Stimulated activated CD4-positive, alpha-beta T cell treated with anti-CD3 and anti-CD28 coated beads, Interleukin-1b, Interleukin-23, amount 100 ng/mL, for 4 hours (primary cell): ENCODE measurements at places on chromosomes 6 and 20.

- no peak for DNase-seq
These were observed 143.7 kb downstream of the RALGAPA2 start for GRCh38 chr20:20568604-20569205.

GRCh38 chr6:163412341-163412740 lies 2.2 kb upstream of the QKI start:
- DNase-seq = no peak

DNA sequence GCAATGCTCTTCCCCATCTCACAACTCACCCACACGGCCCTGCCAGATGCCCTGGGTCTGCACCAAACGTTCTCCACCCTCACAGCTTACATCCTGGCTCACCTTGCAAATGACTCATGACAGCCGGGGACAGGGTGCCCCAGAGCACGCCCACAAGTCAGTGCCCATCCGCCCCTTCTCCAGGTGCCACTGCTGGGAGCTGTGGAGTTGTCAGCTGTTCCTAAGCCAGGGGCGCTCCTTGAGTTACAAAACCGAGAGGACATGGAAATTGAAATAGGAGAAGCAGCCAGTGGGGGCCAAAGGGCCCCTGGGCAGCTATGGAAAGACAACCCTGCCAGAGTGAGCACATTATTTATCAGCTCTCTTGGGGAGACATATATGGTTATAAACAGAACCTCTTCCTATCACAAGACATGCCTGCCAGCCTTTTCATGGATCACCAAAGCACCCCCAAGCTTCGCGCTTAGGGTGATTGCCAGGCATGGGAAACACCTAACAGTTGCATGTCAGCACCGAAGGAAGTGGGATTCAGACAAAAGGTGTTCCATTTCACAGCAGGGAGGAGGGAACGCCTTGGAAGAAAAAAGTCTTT lies 236.8 kb downstream of the LY86 start:
- no peak for DNase-seq

- no peak for DNase-seq
These were observed 38.1 kb upstream of the PDE7B start for GRCh38 chr6:135813401-135813800.

- peak; percentile 62 for DNase-seq
These were observed 10.6 kb downstream of the TOX2 start for GRCh38 chr20:43925215-43925614.

DNA sequence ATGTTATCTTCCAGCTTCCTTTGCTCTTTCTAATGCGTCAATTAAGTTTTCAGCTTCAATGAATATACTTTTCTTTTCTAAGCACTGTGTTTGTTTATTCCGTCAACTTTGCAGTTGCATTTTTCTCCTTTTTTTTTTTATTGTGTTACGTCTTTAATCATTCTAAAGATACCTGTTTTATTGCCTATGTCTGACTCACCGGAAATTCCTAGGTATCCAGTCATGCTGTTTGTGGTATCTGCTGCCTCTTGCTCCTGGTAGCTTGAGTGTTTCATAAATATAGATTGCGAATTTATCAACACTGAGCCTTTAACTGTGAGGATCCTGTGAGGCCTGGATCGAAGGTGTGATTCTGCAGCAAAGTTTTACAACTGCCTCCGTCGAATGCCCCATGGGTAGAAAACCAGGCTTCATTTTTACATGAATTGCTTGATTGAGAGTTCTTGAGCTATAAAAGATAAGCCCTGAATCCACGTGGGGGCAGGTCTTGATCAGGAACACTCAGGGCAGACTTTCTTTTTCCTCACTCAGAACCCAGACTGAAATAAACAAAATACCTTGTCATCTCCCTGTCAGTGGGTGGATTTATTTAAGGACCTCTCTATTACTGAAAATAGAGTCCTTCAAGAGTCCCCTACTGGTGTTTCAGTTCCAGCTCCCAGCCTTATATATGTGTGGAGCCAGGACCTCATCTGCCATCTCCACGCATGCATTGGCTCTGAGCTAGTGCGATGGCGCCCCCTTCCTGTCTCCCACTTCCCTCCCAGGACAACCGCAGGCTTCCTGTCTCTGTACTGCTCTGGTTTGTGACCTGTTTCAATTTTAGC lies 60.1 kb upstream of the LRRC1 start:
- no peak for DNase-seq

GRCh38 chr6:49479308-49479970 lies 16.3 kb downstream of the CENPQ start:
- no peak for DNase-seq

DNA sequence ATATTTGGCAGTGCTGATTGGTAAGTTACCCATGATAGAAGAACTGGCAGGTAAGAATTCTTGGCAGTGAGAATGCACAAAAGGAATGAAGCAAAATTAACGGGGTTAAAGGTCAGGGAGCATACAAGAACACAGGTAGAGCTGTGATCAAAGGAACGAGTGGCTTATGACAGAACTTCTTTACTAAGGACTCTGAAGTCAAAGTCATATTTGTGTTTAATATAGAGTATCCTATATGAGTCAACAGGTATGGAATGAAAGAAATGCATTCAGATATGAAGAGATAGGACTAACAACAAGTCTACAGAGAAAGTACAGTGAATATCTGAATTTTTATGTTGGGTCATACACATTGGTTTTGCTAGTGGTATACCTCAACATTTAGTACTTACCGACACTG lies 209.0 kb upstream of the CITED2 start:
- no peak for DNase-seq

- no peak for DNase-seq
These were observed 21.0 kb upstream of the RIN2 start for GRCh38 chr20:19737025-19737424.

- no peak for DNase-seq
These were observed 88.4 kb downstream of the MAFB start for GRCh38 chr20:40600441-40601219.

- DNase-seq = no peak
These were observed 198.3 kb downstream of the ZNF217 start for GRCh38 chr20:53395188-53395923.

GRCh38 chr20:7629880-7630279 lies 310.4 kb downstream of the HAO1 start:
- DNase-seq = no peak

GRCh38 chr6:40438246-40438887 lies 148.8 kb downstream of the LRFN2 start:
- DNase-seq = no peak

GRCh38 chr6:121951918-121952379 lies 447.5 kb upstream of the HSF2 start:
- no peak for DNase-seq

- DNase-seq = no peak
These were observed 699.9 kb downstream of the FRK start for GRCh38 chr6:115360602-115361325.

DNA sequence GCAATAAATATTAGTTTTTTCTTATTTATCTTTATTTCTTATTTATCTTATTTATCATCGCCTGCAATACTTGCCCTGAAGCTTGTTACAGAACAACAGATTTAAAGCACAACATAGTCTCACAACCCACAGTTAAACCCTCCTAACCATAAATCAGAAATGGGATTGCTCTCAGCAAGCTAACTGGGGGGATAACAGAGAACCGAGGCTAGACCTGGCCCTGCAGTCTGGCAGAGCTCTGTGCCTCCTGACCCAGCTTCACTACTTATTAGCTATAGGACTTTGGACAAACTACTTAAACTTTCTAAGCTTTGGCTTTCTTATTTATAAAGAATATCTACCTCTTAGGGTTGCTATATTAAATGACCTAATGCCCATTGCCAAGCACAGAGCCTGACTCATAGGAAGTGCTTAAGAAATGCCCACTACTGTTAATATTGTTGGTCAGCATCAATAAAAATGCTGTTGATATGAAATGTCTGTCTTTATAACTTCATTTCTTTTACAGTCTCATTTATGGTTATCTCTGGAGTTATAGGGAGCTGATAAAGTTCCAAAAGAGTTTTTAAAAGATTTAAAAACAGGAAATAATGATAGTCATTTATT lies 87.9 kb upstream of the BEND6 start:
- DNase-seq = no peak

DNA sequence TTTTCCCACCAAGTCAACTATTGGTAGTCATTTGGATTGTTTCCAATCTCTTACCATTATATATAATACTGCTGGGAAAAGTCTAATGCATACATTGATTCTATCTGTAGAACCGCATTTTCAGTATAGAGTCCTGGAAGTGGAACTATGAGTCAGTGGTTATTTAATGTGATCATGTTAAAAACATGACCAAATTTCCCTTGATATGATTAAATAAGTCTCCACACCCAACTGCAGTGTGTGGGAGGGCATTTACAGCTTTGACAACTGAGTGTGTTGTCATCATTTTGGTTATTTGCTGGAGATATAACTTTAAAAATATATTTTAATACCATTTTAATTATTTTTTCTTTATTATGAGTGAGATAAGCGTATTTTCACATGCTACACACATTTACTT lies 1027.6 kb downstream of the EYS start:
- DNase-seq = no peak

GRCh38 chr6:26217714-26218075 lies 130.5 kb downstream of the HFE start:
- DNase-seq = no peak

DNA sequence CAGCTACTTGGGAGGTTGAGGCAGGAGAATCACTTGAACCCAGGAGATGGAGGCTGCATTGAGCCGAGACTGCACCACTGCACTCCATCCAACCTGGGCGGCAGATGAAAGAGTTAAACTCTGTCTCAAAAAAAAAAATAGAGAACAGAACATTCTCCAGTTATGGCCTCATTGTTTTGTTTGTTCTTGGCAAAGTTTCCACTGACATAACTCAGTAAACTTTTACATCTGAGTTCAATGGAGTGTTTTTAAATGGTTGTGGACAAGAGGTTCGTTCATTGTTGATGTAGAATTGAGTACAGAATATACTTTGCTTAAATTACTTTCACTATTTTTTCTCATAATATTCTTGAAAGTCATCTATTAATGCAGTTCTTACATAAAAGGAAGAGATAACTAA lies 42.2 kb upstream of the IFNGR1 start:
- no peak for DNase-seq

DNA sequence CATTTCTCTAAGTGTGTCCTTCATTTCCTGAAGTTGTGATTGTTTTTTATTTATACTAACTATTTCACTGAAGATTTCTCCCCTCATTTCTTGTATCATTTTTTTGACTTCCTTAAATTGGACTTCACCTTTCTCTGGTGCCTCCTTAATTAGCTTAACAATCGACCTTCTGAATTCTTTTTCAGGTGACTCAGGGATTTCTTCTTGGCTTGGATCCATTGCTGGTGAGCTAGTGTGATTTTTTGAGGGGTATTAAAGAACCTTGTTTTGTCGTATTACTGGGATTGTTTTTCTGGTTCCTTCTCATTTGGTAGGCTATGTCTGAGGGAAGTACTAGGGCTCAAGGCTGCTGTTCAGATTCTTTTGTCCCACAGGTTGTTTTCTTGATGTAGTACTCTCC lies 92.8 kb downstream of the ESR1 start:
- no peak for DNase-seq

DNA sequence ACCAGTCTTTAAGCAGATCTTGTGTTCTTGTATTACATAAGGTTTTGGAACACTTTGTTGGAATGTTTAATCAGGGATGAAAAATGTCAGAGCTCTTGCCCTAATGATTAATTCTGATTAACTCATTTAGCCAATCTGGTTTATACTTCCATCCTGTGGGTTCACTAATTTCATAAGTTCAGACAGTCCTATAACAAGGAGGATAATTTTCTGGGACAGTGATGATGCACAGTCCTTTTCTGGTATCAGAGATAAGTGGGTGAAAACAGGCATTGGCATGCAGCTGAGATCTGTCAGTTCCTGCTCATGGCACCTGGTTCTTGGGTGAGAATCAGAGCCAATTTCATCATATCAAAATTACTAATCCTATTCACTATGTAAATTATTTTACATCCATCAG lies 125.0 kb upstream of the LAMA2 start:
- no peak for DNase-seq
